Fibroblast of pulmonary artery (primary cell): ENCODE measurements at places on chromosomes 12 and 14.

DNA sequence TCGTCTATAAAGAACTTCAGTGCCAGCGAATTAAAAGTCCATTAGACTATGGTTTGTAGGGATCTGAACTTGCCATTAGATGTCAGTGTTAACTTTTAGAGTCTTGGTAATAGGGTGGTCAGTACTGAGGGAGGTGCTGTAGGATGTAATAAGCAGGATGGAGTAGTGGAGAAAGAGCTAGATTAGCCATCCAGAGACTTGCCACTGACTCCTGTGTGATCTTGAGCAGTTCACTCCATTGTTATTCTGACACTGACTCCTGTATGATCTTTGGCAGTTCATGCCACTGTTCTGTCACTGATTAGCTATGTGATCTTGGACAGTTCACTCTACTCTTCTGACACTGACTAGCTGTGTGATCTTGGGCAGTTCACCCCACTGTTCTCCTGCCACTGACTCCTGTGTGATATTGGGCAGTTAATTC is 133.6 kb downstream of the TTLL5 start:
- DNase-seq: peak; percentile 88

GRCh38 chr12:113506867-113507266 is 35.2 kb upstream of the LHX5 start:
- no peak for DNase-seq

- no peak for DNase-seq
These were observed 164.6 kb downstream of the PTPRO start for GRCh38 chr12:15486859-15487258.

GRCh38 chr12:52416795-52417194 is 10.7 kb upstream of the KRT82 start:
- no peak for DNase-seq

DNA sequence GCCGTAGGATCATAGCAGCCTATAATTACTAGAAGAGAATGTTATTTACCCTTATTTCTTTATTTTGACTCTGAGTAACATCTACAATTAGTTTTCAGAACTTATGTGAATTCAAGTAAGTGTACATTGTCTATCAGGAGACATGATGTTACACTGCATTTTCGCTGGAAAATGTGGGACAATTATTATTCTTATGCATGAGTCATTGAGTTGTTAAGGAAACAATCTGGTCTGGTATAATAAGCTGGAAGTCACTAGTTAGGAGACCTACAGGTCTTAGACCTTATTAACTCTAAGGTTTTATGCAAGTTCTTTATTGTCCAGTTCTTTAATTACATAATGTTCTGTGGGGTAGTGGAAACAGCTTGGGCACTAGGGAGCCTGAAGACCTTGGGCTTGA is 5.8 kb downstream of the KTN1 start:
- DNase-seq: peak; percentile 49

GRCh38 chr14:93207468-93208308 is 632 bp downstream of the UBR7 start:
- peak; percentile 53 for DNase-seq

GRCh38 chr14:101184572-101184971 is 281.1 kb upstream of the RTL1 start:
- DNase-seq: no peak

- DNase-seq: no peak
These were observed 23.0 kb upstream of the NCOR2 start for GRCh38 chr12:124590447-124590846.

- no peak for DNase-seq
These were observed 9.6 kb downstream of the BICDL1 start for GRCh38 chr12:119998471-119999245.

DNA sequence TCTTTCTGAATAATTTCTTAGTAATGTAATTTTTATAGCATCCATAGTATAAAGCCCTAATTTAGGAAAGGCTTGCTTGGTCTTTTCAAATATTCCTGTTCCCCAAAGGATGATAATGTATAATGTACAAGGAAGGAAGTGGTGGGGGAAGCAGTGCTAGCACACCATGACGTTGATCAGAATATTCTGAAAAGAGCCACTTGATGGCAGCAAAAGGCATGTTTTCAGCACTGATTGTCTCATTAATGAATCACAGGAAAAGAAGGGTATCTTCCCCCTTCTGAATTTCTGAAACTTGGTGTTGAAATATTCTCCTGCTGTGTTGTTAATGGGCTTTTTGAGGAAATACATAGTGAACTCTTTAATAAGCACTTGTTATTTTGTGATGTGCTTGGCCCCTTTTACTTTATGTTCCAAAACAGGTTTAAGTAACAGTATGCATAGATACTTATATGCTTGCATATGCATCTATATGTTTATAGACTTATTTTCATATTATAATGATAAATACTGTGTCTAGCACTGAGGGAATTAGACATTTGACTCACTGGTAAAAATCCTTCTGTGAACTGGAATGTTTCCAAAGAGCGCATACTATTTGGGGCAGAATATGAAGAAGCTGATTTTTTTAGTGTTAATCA is 122.0 kb downstream of the TMEM117 start:
- DNase-seq: peak; percentile 75

GRCh38 chr12:1844661-1845409 is 24.5 kb downstream of the LRTM2 start:
- no peak for DNase-seq

GRCh38 chr12:45290216-45290605 is 74.3 kb downstream of the ANO6 start:
- peak; percentile 83 for DNase-seq

- no peak for DNase-seq
These were observed 73.3 kb downstream of the EID3 start for GRCh38 chr12:104376650-104377513.
